Activated B cell treated with CpG ODN at 0.5 μM for 24 hours (primary cell): ENCODE measurements at places on chromosomes 12 and 14. TPM values are rescaled to one million over a fixed set of nuclear protein-coding genes. Genes with fewer than 3 reads are reported as not detected.

TMEM119 gene
- total RNA-seq = not detected in 2 replicates

DNA sequence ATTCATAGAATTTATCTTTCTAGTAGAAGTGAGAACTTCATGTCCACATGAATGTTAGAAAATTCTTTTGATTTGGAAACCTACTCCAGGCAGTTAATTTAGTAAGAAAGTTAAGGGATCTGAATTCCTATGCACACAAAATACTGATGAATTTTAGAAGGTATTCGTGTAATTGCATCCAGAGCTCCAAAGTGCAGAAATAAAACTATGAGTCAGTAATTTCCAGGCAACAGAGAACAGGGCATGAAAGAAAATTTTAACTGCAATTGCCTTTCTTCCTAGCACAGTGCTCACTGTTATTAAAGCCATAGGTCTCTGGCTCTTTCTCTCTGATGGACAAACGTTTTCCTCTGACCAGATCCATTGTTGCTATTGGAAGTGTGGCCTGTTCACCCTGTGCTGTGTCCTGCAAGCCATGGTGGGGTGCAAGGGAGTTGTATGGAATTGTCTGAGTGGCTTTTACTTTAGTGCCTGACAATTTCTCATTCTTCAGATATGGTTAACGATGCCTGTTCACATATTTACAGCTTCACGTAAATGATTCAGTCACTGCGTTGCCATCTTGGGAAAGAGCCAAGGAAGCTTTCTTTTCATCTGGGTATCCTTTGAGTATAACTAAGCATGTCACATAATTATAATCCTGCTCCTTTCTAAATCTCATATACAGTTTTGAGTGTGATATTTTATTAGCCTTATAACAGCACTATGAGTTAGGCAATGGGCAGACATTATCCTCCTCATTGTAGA is 145.1 kb downstream of the ACSS3 start:
- no peak overlapping the region for H3K27ac ChIP-seq
- DNase-seq = no peak
- H3K36me3 ChIP-seq = no peaks in the 10 kb centered on the region
- H3K4me3 ChIP-seq = no peak overlapping the region
- no peaks in the 10 kb centered on the region for H3K27me3 ChIP-seq

- H3K27me3 ChIP-seq = no peaks in the 10 kb centered on the region
- H3K4me3 ChIP-seq = no peak overlapping the region
- H3K36me3 ChIP-seq = no peaks in the 10 kb centered on the region
- DNase-seq = no peak
- H3K4me1 ChIP-seq = no peaks in the 10 kb centered on the region
These were observed 1512.4 kb upstream of the FLRT2 start for GRCh38 chr14:84017495-84017894.

GRCh38 chr12:72699362-72699761 is 427.2 kb downstream of the TRHDE start:
- no peaks in the 10 kb centered on the region for H3K4me1 ChIP-seq
- H3K27me3 ChIP-seq = no peaks in the 10 kb centered on the region
- H3K27ac ChIP-seq = no peak overlapping the region
- no peak overlapping the region for H3K4me3 ChIP-seq
- H3K36me3 ChIP-seq = no peaks in the 10 kb centered on the region

DNA sequence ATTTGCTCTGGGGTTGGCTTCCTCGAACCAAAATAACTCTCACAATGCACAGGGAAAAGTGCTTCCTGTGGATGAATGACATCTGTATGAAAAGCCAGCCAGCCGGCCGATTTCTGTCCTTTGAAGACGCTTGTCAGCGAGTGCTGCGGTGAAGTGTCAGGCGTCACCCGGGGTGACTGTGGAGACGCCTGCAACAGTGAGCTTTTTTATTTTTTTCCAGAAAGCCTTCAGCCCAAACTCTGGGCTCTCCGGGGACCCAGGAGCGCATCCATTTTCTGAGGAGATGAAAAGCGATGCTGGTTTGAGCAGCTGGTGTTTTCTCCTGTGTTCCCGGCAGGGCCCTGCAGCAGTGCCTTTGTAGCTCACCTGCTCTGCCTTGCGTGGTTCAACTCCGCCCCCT is 147.9 kb upstream of the MYL2 start:
- H3K4me1 ChIP-seq = no peaks in the 10 kb centered on the region
- H3K27me3 ChIP-seq = peaks cover 6% of the 10 kb centered on the region
- H3K4me3 ChIP-seq = no peak overlapping the region
- no peaks in the 10 kb centered on the region for H3K36me3 ChIP-seq
- DNase-seq = no peak

- H3K36me3 ChIP-seq = no peaks in the 10 kb centered on the region
- no peak for DNase-seq
- H3K27ac ChIP-seq = peak overlapping the region; percentile 0
- H3K4me3 ChIP-seq = no peak overlapping the region
- no peaks in the 10 kb centered on the region for H3K27me3 ChIP-seq
- H3K4me1 ChIP-seq = peaks cover 24% of the 10 kb centered on the region
These were observed 59.0 kb downstream of the CLMN start for GRCh38 chr14:95260537-95261361.

- no peak for DNase-seq
- H3K4me1 ChIP-seq = no peaks in the 10 kb centered on the region
- H3K27me3 ChIP-seq = no peaks in the 10 kb centered on the region
- H3K4me3 ChIP-seq = no peak overlapping the region
- no peak overlapping the region for H3K27ac ChIP-seq
- peaks cover 26% of the 10 kb centered on the region for H3K36me3 ChIP-seq
These were observed 124.6 kb downstream of the ERC1 start for GRCh38 chr12:1115484-1116231.
